ENCODE measurements at places on chromosomes 1 and 21.

- DNase-seq = no peak
These were observed 53.2 kb upstream of the LYST start for GRCh38 chr1:235919833-235920441.

GRCh38 chr1:234272656-234273312, 100.5 kb upstream of the COA6 start:
- DNase-seq = no peak

DNA sequence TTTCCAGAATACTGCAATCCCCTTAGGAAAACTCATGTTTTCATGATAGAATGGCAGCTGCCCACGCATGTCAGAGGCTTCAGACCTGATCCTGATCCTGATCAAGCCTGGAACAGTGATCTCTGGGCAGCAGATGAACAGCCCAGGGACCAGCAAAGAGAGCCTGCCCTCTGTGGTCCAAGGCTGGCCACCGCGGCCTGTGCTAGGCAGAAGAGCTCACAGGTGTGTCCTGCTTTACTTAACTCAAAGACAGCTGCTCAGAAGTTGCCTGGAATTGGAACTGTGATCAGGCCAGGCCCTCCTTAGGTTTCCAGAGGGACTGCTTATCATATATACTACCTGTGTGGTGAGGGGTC, 21.2 kb upstream of the BCAR3 start:
- no peak for DNase-seq

DNA sequence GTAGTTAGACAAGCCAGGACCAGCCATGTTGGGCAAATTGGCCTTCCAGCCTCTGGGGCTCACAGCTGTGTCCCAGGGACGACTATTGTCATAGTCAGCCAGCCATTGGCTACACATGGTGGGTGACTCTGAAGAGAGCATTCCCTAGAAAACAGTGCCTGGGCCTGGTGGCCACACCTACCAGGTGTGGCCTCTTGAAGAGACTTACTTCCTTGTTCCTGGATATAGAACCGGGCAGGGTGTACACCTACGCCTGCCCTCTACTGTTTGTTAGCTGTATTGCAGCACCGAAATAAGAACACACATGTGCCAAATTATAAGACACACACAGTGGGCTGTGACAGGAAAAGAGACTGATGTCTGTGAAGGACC, 134.6 kb upstream of the ARHGEF16 start:
- DNase-seq = no peak

GRCh38 chr1:109818271-109818987, 54.7 kb upstream of the EPS8L3 start:
- DNase-seq = no peak

DNA sequence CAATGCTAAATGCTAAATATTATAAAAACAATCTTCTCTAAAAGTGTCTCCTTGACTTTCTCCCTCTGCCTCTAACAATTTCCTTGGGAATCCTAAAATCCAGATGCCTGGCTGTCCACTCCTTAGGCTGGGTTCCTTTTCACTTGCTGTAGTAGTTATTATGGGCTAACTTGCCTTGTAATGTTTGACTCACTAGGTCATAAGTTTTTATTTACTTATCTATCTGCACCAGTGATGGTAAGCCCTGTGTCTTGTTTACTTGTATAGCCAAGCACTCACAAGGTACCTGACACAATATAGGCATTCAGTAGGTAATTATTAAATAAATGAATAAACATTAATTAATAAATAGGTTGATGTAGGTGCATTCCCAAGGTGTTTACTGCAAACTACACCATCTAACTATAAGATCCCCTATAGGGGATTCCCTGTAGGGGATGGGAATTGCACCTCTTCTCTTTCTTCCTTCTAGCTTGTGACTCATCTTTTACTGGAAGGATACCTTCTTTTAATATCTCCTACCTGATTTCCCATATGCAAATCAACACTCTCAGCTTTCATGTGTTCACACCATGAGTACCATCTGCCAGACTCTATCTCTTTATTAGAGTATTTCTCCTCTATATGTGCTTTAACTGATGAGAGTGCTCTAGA, 14.7 kb upstream of the CHIA start:
- no peak for DNase-seq

GRCh38 chr1:238153939-238154338, 263.2 kb upstream of the ZP4 start:
- DNase-seq = no peak

DNA sequence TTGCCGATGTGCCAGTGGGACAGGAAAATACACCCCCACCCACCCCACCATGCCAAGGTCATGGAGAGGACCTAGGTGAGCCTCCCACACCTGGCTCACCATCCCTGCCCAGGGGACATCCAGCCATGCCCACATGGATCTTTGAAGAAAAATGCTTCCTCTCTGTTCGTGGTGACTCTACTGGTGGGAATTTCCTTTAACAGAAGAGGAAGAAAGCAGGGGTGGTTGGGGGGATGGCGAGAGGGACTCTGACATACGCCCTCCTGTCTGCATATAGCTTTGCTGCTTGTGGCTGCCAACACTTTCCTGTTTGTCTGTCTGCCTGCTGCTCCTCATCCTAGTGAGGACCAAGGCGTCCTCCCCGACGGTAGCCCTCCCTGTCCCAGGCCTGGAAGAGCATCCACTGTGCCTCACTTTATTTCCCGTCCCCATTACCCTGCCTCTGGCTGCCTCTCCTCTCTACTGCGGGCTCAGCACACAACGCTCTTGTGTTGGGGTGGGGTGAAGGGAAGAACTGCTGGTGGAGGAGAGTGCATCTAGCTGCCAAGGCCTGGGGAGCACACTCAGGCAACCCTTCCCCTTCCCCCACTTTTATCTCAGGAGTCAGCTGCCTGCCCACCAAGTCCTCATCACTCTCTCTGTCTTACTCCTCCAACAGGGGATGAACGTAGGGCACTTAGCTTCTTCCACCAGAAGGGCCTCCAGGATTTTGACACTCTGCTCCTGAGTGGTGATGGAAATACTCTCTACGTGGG, 2.5 kb downstream of the SEMA4A start:
- no peak for DNase-seq

DNA sequence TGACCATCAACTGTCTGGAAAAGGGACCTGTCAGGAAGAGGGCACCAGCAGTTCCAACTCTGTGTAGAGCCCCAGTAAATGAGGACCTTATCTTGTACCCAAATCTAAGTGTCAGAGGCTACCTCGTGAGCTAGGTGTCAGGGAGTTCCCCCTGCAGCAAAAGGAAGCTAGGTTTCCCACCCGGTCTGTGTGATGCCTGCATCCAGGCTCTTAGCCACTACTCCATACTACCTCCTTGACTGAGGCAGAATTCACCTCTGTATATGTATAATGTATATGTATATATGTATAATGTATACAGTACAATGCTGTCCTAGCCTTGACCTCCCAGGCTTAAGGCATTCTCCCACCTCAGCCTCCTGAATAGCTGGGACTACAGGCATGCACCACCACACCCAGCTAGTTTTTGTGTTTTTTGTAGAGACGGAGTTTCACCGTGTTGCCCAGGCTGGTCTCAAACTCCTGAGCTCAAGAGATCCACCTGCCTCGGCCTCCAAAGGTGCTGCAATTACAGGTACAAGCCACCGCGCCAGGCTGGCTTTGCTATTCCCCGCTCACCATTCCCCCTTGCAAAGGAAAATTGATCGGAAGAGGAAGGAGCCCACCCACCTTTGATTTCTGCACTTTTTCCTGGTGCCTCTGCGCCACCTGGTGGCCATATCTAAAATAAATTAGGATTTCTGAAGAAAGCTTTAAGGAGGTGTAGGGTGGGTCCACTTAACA, 15.7 kb upstream of the LUZP1 start:
- DNase-seq = no peak

DNA sequence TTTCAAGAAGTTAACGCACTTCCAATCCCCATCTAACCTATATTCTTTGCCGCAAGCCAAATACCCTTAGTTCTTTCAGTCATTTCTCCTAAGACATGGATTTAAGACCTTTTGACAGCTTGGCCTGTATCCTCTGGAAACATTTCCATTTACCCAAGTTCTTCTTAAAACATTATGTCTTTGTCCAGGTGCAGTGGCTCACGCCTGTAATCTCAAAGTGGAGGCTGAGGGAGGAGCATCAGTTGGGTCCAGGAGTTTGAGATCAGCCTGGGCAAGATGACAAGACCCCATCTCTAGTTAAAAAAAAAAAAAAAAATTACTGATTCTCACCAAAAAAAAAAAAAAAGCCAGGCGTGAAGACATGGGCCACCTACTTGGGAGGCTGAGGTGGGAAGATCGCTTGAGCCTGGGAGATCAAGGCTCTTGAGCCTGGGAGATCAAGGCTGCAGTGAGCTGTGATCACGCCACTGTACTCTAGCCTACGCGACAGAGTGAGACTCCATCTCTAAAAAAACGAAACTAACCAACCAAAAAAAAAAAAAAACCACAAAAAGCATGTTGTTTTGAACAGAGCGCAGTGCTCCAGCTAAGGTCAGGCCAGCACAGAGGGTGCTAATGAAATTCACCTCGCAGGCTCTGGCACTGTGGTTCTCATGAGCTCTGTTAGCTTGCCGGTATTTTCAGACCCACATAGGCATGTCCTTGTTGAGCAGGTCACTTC, 36.0 kb downstream of the NUAK2 start:
- no peak for DNase-seq

DNA sequence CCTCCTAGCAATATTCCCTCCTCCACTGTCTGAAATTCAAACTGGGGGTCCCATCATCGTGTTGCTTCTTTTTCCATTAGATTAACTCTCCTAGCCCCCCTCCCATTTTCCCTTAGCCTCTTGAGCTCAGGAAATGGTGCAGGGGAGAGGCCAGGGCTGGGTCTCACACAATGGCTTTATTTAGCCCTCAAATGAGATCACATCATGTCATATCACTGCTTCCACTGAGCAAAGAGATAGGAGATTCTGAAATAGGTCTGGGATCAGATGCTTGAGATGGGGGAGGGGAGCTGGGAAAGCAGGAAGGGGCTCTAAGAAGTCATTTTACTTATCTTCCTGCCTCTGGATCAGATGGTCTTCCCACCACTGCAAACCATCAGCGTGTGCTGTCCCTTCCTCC, 17.8 kb upstream of the ARHGEF2 start:
- no peak for DNase-seq

DNA sequence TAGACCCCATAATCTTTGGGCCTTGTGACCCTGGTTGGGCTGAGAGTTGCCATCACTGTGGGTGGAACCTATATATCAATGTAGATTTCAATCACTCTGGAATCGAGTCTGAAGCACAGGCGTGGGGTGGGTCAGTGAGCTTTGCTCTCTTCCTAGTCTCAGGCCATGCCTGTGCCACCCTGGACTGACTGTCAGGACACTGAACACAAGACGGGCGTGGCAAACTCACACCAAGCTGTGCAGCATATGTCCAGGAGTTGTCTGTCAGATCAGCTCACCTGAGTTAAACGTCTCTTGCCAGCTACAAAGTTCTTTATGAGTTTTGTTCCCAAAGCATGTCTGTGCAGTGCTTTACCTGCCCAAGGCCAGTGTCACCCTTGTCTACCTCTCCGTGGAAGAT, 30.9 kb upstream of the ALPL start:
- no peak for DNase-seq

DNA sequence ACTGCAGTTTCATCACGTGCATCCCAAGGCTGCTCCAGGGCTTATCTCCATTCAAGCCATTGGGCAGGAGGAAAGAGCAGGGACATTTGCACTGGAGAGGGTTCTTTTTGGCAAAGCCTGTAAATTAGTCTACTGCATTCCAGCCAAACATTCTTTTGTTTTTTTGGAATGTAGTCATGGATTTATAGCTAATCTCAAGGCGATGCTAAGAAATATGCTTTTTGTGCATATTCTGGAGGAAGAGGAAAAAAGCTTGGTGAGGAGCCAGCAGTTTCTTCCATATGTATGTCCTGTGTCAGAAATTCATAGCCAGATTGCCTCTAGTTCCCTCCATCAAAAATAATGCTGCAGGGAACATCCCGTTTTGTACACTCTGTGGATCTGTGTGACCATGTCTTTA, 221.4 kb downstream of the BACH1 start:
- no peak for DNase-seq

DNA sequence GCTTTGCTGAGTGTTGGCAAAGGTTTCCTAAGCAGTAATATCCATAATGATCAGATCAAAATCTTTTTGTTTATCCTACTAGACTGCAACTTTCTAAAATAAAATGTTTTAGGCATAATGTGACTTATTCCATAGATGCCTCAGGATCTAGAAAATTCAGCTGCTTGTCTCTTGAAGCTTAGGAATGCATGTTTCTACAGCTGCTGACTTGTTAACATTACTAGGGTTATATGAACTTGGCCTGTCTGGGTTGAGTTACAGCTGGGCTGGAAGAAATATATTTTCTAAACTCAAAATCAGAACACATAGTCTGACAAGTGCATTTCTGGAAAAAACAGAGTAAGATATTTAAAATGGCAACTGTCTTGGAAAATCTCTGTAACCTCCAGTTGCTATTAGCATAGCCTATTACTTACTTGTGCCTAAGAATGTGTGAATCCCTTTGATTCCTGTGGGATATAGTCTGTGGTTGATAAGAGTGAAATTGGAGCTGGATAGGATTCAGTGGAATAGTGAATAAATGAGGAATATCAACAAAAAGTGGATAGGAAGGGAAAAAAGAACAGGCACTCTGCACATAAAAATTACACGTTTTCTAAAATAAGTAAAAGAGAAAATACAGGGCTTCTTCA, 61.2 kb downstream of the RGS4 start:
- DNase-seq = no peak

GRCh38 chr1:6358757-6359201, 34.8 kb downstream of the ACOT7 start:
- no peak for DNase-seq

GRCh38 chr1:109826930-109827349, 63.2 kb upstream of the EPS8L3 start:
- no peak for DNase-seq

- DNase-seq = no peak
These were observed 35.8 kb upstream of the ETV3 start for GRCh38 chr1:157173900-157174410.

- no peak for DNase-seq
These were observed 10.5 kb downstream of the SERINC2 start for GRCh38 chr1:31423418-31423947.

DNA sequence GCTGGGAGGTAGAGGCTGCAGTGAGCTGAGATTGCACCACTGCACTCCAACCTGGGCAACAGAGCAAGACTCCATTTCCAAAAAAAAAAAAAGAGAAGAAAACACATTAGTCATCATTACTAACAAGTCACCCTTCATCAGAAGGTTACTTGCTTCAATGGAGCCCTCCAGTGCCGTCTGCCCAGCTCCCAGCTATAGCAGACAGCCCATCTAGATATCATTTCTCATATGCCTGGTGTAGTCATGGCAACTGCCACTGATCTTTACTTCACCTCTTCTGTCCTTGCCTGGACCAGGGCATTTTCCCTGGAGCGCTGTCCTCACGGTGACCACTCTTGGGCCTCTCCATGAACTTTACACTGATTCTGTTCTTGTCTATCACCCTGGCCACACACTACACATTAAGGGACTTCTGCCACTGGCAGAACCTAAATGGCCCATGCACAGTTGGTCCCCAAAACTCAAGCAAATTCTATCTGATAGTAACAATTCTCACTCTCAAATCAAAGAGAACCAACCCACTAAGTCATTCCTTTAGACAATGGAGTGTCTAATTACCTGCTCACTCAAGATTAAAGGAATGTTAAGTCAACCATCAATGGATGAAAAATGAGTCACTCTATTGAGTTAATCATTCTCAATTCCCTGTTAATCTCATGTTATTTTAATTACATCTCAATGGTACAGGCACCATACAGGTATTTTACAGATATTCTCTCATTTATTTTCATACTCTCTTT, 12.9 kb downstream of the GPA33 start:
- DNase-seq = no peak

- DNase-seq = no peak
These were observed 132.7 kb upstream of the FOXD3 start for GRCh38 chr1:63189677-63190076.

Data from cerebellar nuclear complex (tissue), 1 donor.